NCI-H526 (cell line): ENCODE measurements at places on chromosomes 16 and 17.

DNA sequence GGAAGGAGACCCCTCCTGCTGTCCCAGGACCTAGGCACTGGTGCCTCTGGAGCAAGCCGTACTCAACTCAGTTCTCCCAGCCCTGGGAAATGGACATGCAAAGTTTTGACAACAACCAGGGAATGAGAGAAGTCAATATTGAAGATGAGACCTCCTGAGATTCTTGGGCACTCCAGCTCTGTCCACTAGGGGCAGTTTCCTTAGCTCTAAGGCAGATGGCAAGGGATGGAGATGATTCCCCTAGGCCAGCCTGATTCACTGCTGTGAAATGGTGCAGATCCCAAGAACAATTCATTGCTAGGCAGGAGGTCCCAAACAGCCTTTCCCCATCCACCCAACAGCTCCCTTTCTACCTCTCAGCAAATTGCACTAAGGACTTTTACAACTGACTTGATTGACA lies 20.5 kb upstream of the SDR42E2 start:
- peak; percentile 47 for DNase-seq

- DNase-seq: no peak
Observed at GRCh38 chr17:60300011-60300410, 91.9 kb downstream of the USP32 start.

- no peak for DNase-seq
Observed at GRCh38 chr16:84967828-84968227, 43.5 kb downstream of the ZDHHC7 start.

DNA sequence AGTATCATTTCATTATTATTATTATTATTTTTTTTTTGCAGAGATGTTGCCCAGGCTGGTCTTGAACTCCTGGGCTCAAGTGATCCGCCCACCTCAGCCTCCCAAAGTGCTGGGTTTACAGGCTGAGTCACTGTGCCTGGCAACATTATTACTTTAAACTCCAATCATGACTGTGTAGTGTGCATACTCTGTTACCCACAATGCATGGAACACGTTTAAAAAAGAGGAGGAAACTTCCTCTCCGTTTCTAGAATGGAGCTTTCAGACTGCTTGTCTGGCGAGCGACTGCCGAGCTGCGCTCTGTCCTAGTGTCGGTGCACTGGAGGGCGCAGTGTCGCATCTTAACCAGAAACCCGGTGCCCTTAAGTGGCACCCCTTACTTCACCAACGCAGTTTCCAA lies 22.1 kb upstream of the FASN start:
- no peak for DNase-seq

GRCh38 chr16:73872856-73873255 lies 423.8 kb upstream of the PSMD7 start:
- DNase-seq: no peak

- DNase-seq: no peak
Observed at GRCh38 chr16:20385844-20386832, 18.4 kb downstream of the PDILT start.

DNA sequence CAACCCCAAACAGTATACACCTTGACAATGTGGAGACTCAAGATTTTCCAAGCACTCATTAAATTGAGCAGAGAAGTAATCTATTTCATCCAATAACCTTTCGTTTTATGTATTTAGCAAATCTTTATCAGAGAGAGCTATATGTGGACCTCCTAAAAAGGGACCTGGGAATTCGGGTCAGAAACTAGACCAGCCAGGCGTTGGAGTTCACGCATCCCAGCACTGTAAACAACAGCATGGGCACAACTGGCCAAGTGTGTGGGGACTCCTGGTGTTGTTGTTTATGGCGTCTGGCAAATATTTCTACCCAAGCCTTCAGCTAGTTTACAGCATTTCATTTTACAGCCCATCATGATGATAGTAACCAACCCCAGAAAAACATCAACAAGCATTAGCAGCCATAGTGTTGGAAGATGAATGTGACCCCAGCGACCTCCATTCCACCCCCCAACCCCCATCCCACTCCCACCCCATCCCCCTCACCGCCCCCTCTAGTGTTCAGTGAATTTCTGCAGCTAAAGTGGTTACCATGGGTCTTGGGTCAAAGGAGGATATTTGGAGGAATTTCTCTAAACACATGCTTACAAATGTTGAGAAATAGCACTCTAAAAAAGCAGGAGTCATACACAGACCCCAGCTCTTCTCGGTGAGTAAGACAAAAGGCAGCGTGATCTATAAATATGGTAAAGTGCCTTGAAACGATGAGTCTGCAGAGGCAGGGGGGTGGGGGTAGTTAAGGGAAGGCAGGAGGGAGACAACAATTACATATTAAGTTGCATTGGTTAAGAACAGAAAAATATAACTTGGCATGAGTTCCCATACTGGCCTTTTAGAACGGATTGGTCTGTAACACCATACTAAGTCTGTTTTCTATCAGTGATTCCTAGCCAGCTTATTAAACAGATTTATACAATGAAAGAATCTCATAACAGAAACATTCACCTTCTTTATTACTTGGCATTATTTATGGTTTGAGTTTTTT lies 91.4 kb upstream of the TBX2 start:
- no peak for DNase-seq

GRCh38 chr16:84198401-84198800 lies 7.4 kb downstream of the ADAD2 start:
- no peak for DNase-seq

- DNase-seq: peak; percentile 64
Observed at GRCh38 chr17:28985950-28986713, 19.7 kb downstream of the SEZ6 start.

- no peak for DNase-seq
Observed at GRCh38 chr16:6988846-6989245, 343.8 kb upstream of the RBFOX1 start.

GRCh38 chr17:41511116-41511515 lies 5.7 kb upstream of the KRT13 start:
- DNase-seq: peak; percentile 16

- no peak for DNase-seq
Observed at GRCh38 chr17:50607522-50608175, 27.0 kb upstream of the ABCC3 start.

DNA sequence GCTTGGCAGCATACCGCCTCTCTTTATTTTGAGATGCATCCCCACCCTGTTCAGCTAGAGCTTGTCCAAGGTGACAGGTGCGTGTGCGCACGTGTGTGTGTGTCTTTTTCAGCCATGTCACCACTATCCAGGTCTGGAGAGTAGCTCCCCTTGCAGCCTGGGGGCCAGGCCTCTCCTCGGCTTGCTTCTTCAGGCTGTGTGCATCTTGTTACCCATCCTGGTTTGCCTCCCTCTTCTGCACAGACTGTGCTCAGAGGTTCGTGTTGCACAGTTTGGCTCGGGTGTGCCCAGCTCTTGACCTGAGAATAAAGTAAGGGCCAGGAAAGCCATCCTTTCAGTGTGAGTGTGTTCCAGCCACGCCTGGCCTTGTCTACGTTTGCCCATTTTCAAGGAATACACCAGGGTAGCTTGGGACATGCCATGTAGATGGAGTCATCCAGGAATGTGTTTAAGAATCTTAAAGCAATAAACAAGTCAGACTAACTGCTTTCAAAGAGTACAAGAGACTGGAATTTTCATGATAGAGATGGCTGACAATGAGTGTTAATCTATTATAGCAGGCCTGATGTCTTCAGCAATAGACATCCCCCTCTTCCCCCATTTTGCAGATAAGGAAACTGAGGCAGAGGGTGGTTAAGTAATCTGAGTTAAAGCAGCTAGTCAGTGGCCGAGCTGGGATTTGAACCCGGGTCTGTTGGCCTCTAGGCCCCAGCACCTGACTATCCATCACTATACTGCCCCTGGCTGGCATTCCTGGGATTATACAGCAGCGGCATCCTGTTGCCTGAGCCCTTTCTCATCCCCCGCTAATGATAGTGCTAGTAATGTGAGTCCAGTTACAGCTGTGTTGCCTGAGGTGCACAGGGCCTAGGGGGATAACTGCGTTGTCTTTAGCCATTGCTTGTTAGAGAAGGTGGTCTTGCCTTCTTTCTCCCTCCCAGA lies 77.9 kb downstream of the KSR1 start:
- DNase-seq: no peak

DNA sequence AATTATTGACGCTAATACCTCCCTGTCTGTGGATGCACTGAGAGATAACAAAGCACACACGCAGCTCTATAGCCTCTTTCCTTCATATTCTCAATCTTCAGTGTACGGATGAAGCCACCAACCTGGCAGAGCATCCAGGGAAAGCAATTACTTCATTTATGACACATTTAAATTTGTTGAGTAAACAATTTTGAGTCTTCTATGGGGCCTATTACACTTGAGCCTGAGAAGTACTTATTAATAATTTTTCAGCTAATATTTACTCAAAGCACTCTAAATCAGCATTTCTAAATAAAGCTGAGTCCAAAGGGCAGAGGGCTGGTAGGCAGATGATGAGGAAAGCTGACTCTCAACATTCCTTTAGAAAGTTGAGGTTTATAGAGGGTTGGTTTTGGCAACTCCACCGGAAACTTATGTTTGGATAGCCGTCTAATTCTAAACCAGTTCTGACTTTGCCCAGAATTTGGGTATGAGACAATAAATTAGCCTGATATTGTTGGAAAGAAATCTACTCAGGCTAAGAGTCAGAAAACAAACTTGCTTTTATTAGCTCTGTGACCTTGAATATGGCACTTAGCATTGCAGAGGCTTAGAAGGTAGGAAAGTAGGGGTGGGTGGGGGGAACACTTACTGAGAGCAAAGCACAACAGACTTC lies 643.5 kb downstream of the CDH11 start:
- no peak for DNase-seq

GRCh38 chr17:29757788-29758187 lies 135.1 kb upstream of the CORO6 start:
- no peak for DNase-seq

DNA sequence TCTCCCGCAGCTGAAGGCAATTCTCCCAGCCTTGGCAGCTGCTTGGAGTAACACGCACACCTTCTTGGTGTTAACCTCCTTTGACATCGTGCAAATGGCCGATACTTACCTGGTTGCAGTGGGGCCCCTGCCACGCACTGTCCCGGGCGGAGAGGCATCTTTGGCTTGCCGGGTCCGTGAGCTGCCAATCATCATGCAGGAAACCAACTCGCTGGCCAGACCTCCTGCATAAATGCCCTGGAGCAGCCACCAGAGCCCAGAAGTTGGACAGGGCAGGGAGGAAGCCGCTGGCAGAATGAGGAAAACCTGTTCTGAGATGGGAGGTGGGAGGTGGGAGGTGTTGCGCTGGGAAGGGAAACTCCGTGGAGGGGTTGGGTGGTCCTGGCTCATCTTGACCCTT lies 41.7 kb upstream of the CREBBP start:
- no peak for DNase-seq

DNA sequence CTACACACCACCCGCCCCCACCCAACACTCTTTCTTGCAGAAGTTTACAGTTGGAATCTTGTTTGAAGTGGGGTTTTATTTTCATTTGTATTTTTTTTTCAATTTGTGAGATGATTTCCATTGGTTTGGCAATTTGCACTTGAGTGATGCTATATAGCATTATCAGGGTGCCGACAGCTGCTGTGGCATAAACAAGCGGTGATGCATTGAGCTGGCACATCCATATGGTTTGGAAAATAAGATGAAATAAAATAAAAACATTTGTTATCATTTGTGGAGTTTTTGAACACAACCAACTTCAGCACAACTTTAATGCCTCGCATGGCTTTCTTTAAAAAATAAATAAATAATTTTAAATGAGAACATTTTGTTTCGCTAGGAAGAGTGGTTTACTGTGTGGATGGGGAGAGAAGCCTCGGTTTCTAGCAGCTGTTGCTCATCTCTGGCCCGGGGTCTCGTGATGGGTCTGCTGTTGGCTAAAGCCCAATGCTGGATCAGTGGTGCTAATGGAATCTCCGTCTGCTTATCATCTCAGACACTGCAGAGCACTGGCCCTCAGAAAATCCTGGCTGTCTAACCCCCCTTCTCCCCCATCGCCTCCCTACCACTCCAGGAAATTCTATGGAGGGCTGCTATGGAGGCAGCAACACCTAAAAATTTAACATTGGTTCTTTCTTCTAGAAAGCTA lies 192.3 kb upstream of the MAF start:
- no peak for DNase-seq

DNA sequence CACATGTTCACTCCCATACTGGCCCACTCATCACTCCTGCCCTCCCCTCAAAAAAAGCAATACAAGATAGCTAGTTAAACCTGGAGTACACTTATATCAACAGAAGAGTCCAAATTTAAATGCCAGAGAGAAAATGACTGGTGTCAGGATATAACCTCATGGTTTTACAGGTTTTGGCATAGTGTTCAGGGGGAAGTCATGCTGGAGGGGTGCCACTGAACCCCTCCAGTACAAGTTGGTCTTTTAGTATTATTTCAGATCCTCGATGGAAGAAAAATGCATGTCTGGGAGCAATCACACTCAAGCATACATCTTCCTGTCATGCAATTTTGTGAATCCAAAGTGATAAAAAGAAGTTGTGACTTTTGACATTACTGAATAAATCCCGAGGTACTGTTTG lies 10.5 kb downstream of the NACA2 start:
- no peak for DNase-seq

GRCh38 chr16:80599466-80599865 lies 58.7 kb downstream of the DYNLRB2 start:
- DNase-seq: no peak

DNA sequence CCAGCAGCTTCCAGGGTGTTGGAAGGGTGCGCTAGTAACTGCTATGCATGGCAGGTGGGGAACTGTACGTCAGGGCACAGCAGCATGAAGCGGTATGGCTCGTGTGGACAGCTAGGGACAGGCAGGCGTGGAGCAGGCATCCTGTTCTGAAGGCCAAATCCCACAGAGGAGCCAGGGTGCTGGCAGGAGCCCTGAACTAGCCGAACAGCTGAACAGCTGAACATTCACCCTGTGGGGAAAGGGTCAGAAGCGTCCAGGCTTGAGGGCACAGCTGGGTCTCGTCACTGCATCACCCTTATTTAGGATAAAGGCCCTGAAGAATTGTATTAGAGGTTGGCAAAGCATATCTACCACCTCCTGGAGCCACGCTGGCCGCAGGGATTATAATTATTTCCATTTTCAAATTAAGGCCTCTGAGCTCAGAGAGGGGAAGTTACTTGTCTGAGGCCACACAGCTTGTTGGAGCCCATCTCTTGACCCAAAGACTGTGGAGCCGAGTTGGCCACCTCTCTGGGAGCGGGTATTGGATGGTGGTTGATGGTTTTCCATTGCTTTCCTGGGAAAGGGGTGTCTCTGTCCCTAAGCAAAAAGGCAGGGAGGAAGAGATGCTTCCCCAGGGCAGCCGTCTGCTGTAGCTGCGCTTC lies 3.3 kb upstream of the STH start:
- no peak for DNase-seq

DNA sequence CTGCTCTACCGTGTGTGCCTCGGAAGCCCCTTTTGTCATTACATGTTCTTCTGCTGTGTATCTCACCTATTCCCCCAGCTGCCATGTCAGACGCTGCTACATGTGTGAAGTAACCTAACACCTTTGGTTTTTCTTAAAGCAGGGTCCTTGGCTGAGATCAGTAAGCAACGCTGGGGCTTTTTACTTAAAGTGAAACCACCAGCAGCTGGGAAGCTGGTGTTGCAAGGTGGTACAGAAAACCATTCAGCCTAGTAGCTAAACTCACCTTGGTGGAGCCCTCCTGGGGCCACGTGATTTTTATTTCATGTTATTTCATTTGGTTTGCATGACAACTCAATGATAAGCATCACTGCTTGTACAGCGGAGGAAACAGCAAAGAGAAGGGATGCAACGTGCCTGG lies 62.6 kb downstream of the PLCG2 start:
- DNase-seq: no peak
